Natural killer cell (primary cell): ENCODE measurements at places on chromosomes 4 and X.

- H3K4me3 ChIP-seq, result no peak overlapping the region
- no peak for DNase-seq
- H3K36me3 ChIP-seq, result no peaks in the 10 kb centered on the region
- H3K4me1 ChIP-seq, result no peaks in the 10 kb centered on the region
Measured at GRCh38 chr4:118968813-118969212, 80.2 kb downstream of the SYNPO2 start.

DNA sequence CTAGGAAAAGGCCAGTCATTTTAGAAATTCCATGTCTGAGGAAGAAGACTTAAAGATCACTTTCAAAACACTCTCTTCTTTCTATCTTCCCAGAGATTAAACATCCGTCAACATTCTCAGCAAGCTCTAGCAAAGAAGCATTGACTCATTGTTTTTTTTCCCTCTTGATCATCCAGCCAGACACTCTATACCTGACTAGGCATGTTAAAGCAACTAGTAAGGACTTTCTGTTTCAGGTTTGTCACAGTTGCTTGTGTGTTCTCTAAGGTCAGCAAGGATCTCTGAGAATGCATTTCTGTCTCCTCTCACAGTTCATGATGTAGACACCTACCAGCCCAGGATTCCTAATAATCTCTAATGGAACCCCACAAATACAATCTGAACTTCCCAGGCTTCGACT, 112.2 kb downstream of the IL13RA2 start:
- H3K36me3 ChIP-seq, result no peaks in the 10 kb centered on the region
- no peaks in the 10 kb centered on the region for H3K27me3 ChIP-seq
- H3K4me1 ChIP-seq, result no peaks in the 10 kb centered on the region
- no peak overlapping the region for H3K27ac ChIP-seq
- DNase-seq, result no peak
- no peak overlapping the region for H3K4me3 ChIP-seq

- no peaks in the 10 kb centered on the region for H3K27me3 ChIP-seq
- H3K36me3 ChIP-seq, result no peaks in the 10 kb centered on the region
- no peak overlapping the region for H3K27ac ChIP-seq
- no peaks in the 10 kb centered on the region for H3K4me1 ChIP-seq
Measured at GRCh38 chr4:159041054-159042034, 61.5 kb upstream of the RAPGEF2 start.

- peaks cover 20% of the 10 kb centered on the region for H3K4me1 ChIP-seq
- H3K4me3 ChIP-seq, result no peak overlapping the region
- DNase-seq, result peak; percentile 53
- peak overlapping the region; percentile 20 for H3K27ac ChIP-seq
Measured at GRCh38 chrX:39772057-39772832, 325.5 kb downstream of the BCOR start.

GRCh38 chr4:44738615-44739014, 12.3 kb upstream of the GNPDA2 start:
- DNase-seq, result no peak
- H3K36me3 ChIP-seq, result no peaks in the 10 kb centered on the region
- H3K27ac ChIP-seq, result no peak overlapping the region
